ENCODE measurements at places on chromosomes 2 and 18. TPM values are rescaled to one million over a fixed set of nuclear protein-coding genes. Genes with fewer than 3 reads are reported as not detected.
A peak's percentile ranks its signal among the peaks of the same experiment; 100 is the strongest.

Gene CCL20
- not detected for total RNA-seq

Gene GRHL1
- total RNA-seq, result 2.8 TPM

Gene DSC1
- total RNA-seq, result not detected

Gene PLA2R1
- 0.83 TPM for total RNA-seq

Gene PRR30
- not detected for total RNA-seq

GRCh38 chr2:10410823-10411437 lies 37.2 kb downstream of the ODC1 start:
- no peak for DNase-seq

GRCh38 chr2:151157000-151157735 lies 104.5 kb downstream of the RBM43 start:
- no peak for DNase-seq

DNA sequence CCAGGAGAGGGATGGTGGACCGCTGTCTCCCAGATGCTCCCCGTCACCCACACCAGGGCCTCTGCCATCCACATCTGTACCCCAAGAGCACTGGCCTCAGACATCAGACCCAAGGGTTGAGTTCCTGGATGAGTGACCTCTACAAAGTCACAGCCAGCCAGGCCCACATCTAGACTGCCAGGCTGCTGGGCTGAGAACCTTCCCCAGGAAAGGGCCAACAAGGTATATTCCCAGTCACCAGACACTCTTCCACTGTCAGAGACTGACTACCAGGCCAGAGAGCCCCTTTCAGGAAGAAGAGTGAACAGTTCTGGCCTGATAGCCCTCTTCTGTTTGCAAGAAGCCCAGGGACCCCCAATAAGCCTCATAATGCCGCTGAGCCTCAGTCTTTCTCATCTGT lies 44.3 kb downstream of the C1QL2 start:
- DNase-seq, result peak; percentile 18

- no peak for DNase-seq
Observed at GRCh38 chr2:85810371-85811179, 56.8 kb downstream of the ATOH8 start.

DNA sequence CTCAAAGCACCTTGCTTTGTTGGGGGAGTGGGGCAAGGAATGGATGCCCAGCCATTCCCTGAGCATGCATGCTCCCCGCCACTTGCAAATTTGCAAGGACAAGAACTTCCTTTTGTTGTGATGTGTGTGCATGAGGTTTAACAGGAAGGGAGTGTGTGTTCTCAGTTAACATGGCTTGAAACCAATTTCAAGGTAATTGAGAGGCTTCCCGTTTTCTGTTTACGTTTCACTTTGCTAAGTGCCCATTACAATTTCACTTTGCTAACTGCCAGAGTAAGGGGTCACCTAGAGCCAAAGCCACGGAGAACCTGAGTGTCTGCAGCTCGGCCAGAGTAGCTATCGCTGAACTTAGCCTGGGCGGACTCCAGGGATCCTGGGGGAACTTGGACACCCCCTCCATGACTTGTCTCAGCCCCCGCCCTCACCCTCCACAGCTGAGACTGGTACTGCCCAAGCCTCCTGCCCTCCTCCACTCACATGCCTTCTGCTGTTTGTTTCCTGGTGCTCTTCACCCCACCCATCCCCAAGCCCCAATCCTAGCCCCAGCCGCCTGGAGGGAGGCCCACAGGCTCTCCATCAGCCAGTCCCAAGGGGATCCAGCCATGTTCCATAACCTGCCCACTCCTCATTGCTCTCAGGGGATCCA lies 53.6 kb upstream of the LAPTM4A start:
- no peak for DNase-seq

GRCh38 chr2:196592911-196593881 lies 46.3 kb upstream of the CCDC150 start:
- DNase-seq, result peak; percentile 66

GRCh38 chr2:170190172-170190571 lies 12.2 kb downstream of the MYO3B start:
- no peak for DNase-seq

DNA sequence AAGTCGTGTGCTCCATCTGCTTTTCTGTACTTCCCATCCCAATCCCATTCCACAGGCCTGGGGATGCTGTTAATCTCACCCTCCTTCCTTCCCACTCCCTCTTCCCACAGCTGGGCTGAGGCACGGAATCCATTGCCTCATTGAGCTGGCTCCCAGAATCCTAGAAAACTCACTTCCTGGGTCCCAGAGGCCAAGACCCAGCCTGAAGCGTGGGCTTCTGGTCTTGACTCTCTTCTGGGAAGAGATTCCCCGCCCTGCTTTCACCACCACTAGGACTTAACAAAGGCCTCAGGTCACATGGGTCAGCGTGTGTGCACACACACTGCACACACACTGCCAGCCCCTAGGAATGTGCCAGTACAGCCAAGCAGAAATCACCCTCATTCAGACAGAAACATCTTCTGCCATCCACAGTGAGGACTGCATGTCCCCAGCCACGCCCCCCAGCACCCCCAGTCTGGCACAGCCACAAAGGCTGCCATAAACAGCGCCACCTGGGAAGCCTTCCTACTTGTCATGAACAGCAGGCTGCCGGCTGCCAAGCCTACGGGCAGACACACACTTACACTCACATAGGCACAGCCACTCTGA lies 165.8 kb downstream of the TNS1 start:
- DNase-seq, result peak; percentile 75

GRCh38 chr2:33069894-33070651 lies 123.3 kb downstream of the LTBP1 start:
- no peak for DNase-seq

DNA sequence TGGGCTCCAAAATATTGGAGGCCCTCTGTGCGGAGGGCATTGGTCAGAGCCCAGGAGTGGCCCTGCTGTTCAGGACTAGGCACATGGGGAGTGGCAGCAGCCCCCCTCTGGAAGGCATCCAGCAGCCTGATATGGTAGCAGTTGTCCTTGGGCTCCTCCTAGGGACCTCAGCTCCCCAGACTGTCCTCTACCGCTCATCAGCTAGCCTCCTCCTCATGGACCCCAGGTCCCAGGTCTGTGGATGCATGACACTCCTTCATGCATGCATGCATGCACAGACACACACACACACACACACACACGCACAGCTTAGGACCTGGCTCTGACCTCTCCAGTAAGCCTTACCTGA lies 15.4 kb upstream of the ATP6V1B1 start:
- peak; percentile 26 for DNase-seq

GRCh38 chr2:197940382-197940781 lies 136.0 kb downstream of the PLCL1 start:
- DNase-seq, result no peak

GRCh38 chr2:139964721-139965440 lies 1184.7 kb upstream of the NXPH2 start:
- DNase-seq, result no peak
